Mesothelial cell of epicardium (in vitro differentiated cells): ENCODE measurements at places on chromosomes 6 and 20.

DNA sequence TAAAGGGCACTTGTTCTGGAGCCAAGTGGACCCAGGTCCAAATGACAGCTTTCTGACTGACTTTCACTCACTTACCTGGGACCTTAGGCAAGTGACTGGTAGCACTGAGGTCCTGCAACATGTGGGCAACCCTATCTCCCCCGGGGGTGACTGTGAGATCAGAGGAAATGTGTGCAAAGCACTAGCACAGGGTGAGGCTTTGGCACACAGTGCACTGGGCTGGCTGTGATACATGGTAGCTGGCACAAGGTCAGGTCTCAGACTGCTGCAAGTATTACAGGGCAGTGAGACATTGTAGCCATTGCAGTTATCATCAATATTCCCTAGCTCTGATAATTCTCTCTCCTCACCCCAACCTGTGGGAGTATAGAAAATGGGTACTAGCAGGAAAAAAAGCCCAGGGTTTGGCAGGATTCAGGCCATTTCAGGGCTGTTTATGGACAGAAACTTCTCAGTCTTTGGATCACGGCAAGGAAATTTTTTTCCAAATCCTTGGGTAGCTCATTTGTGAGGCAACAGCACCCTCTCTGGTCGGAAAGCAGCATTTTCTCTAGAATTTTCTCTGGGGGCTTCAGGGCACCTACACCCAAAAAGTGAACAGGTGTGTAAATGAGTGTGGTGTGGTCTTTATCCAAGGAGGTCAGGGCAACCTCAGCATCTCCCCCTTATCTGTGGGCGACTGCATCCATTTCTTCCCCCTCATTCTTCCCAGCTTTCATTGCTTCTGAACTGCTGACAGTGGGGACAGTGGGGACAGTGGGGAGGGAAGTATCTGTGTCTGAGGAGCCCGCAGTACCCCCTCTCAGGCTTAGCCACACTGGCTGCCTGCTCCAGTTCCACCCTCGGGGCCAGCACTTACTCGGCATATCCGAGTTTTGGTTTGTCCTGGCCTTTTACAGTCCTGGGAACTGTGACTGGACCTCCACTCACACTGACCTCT is 148.7 kb upstream of the PHACTR3 start:
- DNase-seq: no peak

GRCh38 chr20:25188218-25188617 is 7.3 kb upstream of the ENTPD6 start:
- DNase-seq: no peak

GRCh38 chr20:61830241-61830930 is 235.3 kb downstream of the TAF4 start:
- DNase-seq: no peak

DNA sequence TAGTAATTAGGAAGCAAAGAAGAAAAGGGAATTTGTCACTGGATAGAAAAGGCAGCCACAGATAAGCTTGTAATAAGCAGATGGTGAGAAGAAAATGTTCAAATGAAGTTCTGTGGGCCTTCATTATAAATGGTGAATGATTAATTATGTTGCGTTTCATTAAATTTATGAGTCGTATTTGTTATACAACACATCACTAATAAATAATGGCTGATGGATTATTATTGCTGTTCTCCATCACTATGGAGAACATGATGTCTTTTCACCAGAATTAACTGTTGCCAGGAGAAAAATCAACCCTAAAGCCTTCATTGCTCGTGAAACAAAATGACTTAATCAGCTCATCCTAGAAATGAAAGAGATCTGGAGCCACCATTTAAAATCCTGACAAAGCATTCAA is 158.5 kb downstream of the BTBD3 start:
- DNase-seq: no peak

DNA sequence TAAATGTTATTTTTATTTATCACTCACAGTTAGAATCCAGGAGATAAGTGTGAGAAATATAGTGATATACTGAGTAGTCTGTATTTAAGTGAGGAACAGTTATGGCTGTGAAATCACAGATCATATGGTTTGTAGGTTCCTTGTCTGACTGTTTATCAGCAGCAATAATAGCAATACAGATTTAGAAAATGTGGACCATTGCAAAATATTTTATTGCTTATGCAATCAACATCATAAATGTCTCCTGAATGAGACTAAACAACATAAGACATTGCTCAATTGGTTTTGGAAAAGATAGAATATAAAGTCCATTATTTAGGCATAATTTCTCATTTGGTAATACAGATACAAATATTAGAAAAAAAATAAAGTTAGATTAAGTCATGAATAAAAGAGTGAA is 43.7 kb downstream of the CCDC170 start:
- DNase-seq: no peak

DNA sequence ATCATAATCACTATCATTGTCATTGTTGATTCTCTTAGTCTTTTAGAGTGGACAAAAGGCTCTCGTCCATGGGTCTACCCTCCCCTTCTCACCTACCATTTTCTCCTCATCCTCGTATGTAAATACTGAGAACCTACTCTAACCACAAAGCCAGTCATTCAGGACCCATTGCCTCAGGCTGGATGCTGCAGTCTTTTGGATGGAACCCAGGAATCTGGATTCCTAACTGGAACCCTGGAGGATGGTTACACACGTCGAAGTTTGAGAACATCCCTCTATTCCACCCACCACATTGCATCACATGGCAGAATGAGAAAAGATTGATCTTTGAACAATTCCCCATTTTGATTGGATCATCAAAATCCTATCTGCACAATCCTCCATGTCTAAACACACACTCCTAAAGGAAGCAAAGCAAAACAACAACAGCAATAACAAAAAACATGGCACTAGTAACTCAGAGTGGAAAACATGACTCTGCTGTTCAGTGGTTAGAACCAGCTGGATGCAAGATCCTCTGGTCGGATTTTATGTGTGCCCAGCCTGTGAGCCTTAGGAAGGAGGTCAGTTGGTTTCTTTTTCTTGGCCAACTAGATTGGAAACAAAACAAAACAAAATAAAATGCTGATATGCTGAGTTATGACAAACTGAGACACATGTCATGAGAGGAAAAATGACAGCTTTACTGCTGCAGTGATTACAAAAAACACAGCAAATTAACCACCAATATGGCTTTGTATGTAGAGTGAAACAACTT is 38.0 kb downstream of the TSHZ2 start:
- no peak for DNase-seq

DNA sequence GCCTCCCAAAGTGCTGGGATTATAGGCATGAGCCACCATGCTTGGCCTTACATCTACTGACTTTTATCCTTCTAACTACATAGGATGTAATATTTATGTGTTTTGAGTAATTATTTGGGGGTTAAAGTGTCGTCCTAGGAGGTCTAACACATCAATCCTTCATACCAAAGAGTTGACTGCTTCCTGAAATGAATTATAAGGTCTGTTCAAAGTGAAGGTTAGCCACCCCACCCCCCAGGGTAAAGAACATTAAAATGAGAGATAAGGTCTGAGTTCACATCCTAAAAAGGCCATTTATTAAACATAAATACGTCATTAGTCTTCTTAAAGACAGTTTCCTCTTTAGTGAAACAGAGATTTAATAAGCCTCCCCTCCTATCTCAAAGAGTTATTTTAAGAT is 33.8 kb downstream of the TNFAIP3 start:
- no peak for DNase-seq

DNA sequence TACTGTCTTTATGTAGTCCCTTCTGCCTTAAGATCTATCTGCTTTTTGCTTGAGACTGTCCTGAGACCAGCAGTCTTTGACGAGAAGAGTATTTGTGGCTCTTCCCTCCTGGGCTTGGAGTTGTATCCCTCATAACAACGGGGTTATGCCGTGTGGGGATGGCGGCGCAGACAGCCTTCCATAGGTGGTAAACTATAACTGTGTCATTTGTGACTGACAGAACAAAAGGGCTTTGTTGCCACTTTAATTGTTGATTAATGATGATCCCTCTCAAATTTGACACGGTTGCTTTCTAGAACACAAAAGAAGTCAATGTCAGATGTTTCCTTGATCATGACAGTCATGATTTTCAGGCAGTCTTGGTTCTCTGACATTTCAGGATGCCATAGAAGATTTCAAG is 196.6 kb downstream of the JARID2 start:
- DNase-seq: no peak

DNA sequence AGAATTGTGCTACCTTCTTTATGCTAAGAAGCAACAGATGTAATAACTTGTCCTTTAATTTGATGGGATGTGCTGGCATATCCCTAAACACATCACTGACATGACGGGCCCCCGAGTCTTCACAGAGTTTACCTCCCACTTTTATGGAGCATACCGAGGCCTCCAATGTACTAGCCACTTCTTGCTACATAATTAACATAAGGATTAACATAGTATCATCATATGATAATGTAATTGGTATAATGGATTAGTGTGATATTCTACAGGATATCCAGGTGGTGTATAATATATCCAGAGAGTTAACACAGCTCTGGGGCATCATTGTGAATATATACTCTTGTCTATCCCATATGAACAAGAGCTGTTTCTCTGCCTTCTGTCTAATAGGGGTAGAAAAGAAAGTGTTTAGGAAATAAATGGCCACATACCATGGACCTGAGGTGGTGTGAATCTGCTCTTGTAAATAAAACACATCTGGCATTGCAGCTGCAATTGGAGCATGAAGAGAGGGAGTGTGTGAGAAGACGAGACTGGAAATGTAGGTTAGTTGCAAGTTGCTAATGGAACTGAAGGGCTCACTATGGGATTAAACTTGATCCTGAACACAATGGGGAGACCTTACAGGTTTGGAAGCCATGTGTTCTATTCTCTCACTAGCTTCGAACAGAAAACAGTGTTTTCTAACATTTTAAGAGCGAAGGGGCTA is 102.3 kb downstream of the IYD start:
- DNase-seq: no peak

DNA sequence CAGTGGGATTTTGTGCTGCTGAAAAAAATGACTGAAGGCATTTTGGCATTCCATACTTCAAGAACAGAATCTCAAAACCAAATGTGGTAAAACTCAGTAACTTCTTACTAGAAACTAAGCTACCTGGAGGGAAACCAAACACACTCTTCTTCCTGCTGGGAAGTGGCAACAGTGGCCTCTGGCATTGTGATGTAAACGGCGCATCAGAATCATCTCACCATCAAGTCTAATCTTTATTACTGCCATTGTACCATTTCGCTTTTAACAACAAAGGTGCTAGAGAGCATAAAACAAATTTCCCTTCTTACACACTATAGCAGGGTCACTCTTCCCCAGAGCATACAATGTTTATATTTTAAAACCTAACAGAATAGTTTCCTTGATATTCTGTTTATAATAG is 101.6 kb upstream of the CEP162 start:
- no peak for DNase-seq

GRCh38 chr20:36461600-36462439 is 79.5 kb upstream of the MYL9 start:
- DNase-seq: peak; percentile 58

- DNase-seq: no peak
Observed at GRCh38 chr6:109946979-109947378, 31.1 kb upstream of the GPR6 start.

DNA sequence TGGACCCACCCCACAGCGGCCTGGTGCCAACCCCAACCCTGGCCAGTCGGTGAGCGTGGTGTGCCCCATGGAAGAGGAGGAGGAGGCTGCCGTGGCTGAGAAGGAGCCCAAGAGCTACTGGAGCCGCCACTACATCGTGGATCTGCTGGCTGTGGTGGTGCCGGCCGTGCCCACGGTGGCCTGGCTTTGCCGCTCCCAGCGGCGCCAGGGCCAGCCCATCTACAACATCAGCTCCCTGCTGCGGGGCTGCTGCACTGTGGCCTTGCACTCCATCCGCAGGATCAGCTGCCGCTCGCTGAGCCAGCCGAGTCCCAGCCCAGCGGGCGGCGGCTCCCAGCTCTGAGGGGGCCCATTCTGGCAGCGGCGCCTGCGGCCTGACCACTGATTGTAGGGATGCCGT is 23.2 kb downstream of the SDCBP2 start:
- DNase-seq: no peak

DNA sequence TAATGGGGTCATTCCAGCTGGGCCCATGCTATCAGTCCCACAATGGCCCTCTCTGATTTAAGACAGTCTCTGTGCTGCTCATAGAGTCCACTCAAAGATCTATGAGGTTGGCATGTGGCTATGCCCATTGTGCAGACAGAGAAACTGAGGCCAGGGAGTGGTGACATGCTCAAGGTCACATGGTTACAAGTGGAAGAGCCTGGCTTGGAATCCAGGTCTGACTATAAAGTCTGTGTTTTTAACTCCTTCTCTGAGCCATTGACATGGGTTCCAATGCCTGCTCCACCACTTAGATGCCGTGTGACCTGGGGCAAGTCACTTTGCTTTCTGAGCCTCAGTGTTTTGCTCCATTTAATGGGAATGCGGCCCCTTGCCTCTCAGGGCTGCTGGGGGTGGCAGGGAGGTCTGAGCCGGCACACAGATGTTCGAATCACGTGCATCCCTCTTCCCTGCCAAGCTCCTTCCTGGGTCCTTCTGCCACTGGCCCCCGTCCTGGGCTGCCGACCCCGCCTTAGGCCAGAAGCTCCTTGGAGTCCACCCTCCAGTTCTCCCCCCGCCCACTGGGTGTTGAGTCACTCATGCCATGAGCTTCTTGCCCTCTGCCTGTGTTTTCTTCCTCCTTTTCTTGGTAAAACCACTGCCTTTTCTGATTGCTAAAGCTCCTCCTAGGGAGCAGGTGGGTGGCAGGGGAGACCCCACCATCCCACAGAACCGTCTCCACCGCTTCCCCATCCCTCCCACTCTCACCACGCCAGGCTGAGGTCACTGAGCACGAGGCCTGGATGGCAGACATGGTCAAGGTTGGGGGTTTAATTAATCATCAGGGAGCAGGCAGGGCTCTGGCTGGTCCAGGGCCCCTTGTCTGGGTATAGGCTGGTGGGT is 35.7 kb downstream of the CEBPB start:
- no peak for DNase-seq

- DNase-seq: no peak
Observed at GRCh38 chr20:23920408-23921325, 41.1 kb upstream of the CST5 start.

DNA sequence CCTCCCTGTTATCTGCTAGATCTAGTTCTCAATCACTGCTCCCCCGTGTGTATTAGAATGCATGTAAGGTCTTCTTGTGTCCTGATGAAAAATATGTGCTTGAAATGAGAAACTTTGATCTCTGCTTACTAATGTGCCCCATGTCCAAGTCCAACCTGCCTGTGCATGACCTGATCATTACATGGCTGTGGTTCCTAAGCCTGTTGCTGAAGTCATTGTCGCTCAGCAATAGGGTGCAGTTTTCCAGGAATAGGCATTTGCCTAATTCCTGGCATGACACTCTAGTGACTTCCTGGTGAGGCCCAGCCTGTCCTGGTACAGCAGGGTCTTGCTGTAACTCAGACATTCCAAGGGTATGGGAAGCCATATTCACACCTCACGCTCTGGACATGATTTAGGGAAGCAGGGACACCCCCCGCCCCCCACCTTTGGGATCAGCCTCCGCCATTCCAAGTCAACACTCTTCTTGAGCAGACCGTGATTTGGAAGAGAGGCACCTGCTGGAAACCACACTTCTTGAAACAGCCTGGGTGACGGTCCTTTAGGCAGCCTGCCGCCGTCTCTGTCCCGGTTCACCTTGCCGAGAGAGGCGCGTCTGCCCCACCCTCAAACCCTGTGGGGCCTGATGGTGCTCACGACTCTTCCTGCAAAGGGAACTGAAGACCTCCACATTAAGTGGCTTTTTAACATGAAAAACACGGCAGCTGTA is 73.4 kb downstream of the PTPN1 start:
- no peak for DNase-seq
